GM04503 (cell line): ENCODE measurements at places on chromosomes 4 and X.

DNA sequence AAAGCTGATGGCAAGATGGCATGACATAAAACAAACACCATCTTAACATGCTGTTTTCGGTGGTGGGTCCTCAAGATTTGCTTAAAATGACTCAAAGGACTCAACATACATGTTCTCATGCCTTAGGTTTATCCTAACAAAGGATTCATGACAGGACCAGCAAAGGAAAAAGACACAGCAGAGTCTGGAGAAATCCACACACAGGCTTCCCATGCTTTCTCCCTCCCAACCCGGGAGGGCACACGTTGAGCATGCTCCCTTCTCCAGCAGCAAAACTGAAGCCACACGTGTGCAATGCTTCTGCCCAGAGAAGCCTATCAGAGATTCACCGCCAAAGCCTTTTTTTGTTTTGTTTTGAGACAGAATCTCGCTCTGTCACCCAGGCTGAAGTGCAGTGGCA is 39.9 kb downstream of the SAT1 start:
- no peak for DNase-seq

DNA sequence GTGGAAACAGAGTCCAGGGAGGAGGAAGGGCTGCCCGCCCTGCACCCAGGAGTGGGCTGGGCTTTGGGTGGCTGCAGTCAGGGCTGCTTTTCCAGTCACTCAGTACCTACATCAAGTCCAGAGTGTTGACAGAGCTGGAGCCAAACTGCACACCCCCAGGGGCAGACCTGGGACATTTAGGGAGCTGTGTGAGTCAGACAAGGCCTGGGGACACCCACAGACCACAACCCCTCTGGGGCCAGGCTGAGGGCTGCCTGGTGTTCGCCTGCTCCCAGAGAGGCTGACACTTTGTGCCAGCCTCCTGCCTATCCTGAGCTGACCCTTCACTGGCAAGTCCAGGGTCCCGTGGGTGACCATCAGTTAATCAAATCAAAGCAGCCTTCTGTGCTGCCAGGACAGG is 240.0 kb downstream of the BCOR start:
- DNase-seq, result no peak

GRCh38 chr4:31107362-31107761 is 387.2 kb downstream of the PCDH7 start:
- no peak for DNase-seq

DNA sequence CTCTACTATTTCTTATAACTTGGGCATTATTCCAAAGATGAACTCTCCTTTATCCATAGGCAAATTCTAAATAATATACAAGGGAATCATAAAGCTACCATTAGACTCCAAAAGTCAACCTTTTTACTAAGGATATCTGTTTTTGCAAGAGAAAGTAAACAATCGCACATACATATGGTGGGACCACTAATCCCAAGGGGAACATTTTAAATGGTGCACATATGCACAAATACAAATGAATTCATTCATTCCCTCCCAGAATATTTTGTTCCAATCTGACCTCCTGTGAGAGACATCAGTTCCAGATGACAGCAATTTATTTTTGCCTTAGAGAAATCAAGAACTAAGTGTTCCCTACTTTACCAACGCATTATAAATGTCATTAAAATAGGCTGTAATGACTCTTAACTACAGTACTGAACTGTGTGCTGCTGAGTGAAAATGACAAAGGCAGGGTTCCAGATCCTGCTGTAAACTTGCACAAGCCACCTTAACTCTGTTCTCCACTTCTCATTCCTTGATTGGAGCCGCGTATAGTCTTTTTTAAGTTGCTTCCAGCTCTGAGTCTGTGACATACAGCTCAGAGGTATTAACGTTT is 2.0 kb downstream of the DHX15 start:
- DNase-seq, result no peak

- peak; percentile 60 for DNase-seq
Observed at GRCh38 chr4:54277691-54278090, 48.6 kb downstream of the PDGFRA start.

GRCh38 chr4:32133734-32134133 is 1413.6 kb downstream of the PCDH7 start:
- DNase-seq, result no peak

DNA sequence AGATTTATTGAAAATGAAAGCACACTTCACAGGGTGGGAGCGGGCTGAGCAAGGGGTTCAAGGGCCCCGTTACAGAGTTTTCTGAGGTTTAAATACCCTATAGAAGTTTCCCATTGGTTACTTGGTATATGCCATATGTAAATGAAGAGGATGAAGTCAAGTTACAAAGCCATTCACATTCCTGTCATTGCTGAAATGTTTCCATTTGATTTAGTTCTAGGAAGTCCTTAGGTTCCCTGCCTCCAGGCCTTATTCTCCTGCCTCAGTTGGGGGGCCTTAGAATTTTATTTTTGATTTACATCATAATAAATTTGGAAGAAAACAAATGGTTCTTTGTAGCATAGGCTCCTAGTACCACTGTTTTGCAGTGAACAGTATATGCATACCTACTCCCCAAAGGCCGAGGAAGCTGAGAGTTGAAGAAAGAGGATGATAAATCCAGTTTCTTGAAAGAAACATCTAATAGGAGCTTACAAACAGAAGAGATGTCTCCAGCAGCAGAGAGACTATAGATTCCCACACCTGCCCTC is 31.8 kb downstream of the SERTM2 start:
- DNase-seq, result no peak

- DNase-seq, result no peak
Observed at GRCh38 chr4:152072001-152072485, 311.2 kb upstream of the GATB start.

DNA sequence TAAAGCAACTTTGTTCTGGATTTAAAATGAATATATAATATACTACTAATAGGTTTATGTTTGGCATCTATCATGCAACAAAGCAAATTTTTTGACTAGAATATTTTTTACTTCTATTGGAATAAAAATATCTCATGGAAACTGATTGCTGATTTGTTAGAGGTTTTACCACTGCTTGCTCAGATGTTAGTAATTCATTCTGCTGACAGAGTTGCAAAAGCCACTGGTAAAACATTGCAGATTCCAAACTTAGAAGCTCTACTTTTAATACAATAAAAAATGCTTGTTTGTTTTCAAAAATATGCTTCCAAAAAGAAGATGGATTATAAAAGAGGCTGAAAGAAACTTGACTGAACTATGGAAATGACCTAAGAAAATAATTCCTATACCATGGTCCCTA is 795.2 kb downstream of the PCDH18 start:
- DNase-seq, result no peak

DNA sequence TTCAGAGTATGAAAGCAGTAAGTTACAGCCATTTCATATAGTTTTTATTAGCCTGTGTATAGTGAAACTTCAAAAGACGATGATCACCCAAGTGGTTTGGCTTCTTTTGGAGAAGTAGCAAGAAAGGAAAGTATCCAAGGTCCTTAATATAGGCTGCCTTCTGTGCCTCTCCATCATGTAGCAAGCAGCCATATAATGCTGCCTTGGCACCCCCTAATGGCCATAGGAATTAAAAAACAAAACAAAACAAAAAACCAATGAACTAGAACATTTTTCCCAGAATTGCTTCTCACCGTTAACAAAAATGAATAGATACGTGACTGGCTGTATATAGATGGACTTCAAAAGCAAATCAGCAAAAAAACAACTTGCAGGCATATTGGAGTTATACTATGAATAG is 18.9 kb downstream of the LAMP2 start:
- no peak for DNase-seq

DNA sequence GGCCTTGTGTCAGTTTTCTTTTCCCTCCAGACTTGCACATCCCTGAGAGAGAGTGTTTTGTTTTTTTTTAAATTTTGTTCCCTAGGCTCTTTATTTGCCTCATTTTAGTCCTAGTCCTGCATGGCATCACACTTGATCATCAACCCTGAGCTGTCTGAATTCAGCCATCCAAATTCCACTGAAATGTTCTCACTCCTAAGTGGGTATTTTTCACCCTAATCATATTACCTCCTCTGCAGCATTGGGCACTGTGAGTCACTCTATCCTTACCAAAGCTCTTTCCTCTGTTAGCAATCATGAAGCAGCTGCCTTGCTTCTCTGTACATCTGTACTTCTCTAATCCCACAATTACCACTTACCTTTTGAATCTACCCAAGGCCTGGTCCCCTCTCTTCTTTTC is 356.6 kb upstream of the MAGEB2 start:
- peak; percentile 27 for DNase-seq

DNA sequence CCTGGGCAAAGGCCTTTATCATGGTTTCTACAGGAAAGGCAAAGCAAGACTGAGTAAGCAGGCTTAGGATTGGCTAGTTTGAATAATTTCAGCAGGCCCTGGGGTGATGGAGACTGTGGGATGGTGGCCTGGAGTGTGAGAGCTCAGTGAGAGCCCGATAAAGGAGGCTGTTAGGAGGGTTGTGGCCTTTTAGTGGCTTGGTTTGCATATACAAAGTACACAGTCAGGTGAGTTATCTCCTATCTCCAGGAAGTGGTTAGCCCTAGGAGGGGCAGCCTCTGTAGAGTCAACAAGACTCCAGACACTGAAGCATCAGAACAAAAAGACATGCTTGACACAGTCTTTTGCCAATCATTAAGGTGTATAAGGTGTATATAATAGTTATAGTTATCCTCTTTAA is 157.2 kb downstream of the CFAP299 start:
- DNase-seq, result no peak

DNA sequence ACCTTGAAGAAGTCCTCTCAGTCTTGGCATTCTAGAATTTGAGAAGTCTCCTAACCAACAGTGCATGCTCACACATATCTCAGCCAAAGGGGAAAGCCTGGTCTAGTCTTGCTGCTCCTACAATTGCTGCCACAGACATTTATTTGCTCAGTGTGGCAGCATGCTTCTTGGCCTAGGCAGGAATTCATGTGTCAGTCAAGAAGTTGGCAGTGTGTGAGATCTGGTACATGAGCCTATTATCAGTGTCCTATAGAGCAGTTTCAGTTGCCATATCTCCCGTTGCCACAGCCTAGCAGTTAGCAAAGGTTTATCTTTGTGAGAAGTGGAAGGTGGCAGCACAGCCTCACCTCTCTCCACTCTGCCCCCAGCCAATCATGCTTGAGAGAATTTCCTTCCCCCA is 176.9 kb upstream of the ARHGEF9 start:
- no peak for DNase-seq

DNA sequence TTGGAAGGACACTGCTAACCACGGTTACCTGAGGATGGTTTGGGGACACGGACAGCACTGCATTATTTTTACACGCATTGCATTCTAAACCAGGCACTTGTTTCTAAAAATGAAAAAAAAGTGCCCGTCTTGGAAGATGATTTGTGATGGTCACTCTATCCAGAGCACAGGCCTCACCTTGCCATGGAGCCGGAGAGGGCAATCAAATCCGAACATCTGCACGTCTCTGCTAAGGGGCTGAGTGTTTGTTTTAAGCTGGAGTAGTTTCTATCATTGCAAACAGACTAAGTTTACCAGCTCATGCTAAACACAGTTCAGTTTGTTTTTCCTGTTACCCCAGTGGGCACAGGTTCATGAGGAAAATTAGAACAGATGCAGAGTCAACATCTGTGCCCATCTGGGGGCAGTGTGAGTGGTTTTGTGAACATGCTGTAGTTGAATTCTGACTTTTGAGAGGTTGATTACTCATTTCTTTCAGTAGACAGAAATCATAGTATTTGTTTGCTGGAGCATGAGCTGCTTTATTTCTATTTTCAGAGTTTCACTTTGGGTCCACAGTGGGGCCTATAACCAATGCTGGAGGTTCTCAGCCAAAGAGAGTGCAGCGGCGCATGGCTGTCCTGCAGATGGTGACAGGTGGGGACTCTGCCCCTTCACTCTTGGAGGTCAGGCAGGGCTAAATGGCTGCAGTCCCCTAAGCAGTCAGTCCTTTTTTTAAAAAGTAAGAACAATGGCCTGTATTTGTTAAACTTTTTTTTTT is 65.4 kb upstream of the ENPP6 start:
- DNase-seq, result no peak

DNA sequence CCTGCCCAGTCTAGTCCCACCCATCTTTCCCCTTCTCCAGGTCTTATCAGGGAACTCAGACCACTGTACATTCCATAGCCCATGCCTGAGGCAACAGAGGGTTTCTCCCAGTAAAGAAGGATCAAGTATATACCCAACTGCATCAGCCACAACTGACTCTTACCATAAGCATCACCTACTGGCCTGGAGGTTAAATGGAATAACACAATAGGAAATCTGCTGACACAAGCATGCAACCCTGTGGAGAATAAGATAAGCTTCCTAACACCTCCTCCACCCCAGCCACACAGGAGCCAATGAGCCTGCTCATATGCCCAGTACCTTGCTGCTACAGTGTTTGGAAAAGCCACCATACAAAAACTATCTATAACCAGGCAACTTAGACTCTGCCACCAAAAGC is 34.6 kb upstream of the PLK4 start:
- DNase-seq, result no peak

DNA sequence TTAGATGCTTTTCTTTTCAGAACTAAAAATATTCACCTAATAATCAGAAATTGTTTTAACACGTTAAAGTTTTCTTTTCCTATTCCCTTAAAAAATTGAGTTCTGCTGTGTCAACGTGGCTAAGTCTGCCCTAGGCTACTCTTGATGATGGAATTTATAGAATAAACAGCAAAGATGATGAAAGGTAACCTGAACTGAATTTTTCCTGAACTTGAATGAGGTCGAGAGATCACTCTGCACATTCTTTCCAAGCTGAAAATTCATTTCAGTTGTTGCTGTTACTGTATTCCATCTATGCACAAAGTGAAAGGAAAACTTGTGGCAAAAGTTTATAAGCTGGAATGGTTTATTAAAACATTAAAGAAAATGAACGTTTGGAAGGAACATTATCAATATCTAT is 245.9 kb upstream of the GIMD1 start:
- DNase-seq, result no peak

- no peak for DNase-seq
Observed at GRCh38 chr4:67483868-67484602, 61.3 kb downstream of the CENPC start.

- no peak for DNase-seq
Observed at GRCh38 chr4:157300701-157301100, 80.2 kb downstream of the GRIA2 start.

DNA sequence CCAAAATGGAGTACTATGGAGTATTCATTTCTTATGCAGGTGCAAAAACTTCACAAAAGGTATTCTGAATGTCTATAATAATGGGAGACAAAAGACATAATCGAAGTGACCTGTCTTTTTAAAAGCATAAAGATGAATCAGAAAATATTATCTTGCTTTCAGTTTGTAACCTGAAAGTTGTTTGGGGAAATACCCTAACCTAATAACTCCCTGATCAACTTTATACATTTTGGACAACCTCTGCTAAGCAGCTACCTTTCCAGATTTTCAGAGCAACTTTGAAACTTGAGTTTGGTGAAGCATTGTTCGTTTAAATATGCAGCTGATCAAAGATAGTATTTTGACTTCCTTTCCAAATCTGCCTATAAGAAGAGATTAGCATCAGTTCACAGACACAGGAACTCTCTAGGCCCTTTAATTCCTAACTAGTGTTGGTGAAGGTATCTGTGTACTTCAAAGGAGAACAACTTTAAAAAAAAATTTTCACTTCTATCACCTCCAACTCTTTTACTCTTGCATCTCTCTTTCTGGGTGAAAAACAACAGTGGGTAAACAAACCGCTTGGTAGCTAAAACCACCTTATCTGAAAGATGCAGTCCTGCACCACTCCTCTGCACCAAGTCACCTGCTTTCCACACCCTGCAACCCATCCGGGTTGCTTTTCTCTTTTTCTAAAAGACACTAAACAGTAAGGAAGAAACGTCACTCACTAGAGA is 26.5 kb downstream of the CD40LG start:
- no peak for DNase-seq
